ENCODE measurements at places on chromosomes 5 and 9. TPM values are rescaled to one million over a fixed set of nuclear protein-coding genes. Genes with fewer than 3 reads are reported as not detected.

- H3K27me3 ChIP-seq = no peaks in the 10 kb centered on the region
- peak overlapping the region; percentile 51 for H3K4me3 ChIP-seq
- H3K36me3 ChIP-seq = no peaks in the 10 kb centered on the region
- DNase-seq = no peak
- H3K4me1 ChIP-seq = peaks cover 97% of the 10 kb centered on the region
- peak overlapping the region; percentile 80 for H3K27ac ChIP-seq
Measured at GRCh38 chr5:14156290-14156649, 13.1 kb downstream of the TRIO start.

DNA sequence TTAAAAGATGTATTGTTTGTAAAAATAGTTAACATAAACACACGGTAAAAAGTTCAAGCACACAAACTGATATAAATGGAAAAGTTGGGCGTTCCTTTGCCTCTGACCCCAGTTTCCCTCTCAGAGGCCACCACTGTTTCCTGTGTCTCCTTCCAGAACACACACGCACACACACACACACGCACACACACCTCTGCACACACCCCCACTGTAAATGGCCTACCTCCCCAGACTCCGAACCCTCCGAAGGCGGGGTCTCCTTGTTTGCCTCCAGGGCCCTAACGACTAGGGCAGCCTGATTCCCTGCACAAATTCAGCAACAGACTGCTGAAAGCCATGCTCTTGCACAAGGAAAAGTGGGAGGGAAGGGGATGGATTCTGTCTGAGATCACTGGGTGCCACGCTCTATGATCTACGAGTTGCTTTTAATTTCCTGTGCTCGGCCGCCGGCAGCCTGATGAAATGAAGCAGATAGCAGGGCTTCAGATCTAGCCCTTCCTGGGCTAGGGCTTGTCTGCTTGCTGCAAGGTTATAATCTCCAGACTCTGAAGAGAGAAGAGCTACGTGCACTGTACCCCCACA lies 184.0 kb upstream of the IL12B start:
- no peaks in the 10 kb centered on the region for H3K36me3 ChIP-seq
- H3K4me3 ChIP-seq = no peak overlapping the region
- peaks cover 6% of the 10 kb centered on the region for H3K4me1 ChIP-seq
- peaks cover 25% of the 10 kb centered on the region for H3K27me3 ChIP-seq

- no peaks in the 10 kb centered on the region for H3K27me3 ChIP-seq
- H3K4me3 ChIP-seq = no peak overlapping the region
- no peaks in the 10 kb centered on the region for H3K4me1 ChIP-seq
- DNase-seq = no peak
- no peak overlapping the region for H3K27ac ChIP-seq
- no peaks in the 10 kb centered on the region for H3K36me3 ChIP-seq
Measured at GRCh38 chr5:118233606-118234005, 754.7 kb downstream of the DTWD2 start.

The CLTA gene
- total RNA-seq = 178 TPM
